ENCODE measurements at places on chromosomes 12 and 14.

DNA sequence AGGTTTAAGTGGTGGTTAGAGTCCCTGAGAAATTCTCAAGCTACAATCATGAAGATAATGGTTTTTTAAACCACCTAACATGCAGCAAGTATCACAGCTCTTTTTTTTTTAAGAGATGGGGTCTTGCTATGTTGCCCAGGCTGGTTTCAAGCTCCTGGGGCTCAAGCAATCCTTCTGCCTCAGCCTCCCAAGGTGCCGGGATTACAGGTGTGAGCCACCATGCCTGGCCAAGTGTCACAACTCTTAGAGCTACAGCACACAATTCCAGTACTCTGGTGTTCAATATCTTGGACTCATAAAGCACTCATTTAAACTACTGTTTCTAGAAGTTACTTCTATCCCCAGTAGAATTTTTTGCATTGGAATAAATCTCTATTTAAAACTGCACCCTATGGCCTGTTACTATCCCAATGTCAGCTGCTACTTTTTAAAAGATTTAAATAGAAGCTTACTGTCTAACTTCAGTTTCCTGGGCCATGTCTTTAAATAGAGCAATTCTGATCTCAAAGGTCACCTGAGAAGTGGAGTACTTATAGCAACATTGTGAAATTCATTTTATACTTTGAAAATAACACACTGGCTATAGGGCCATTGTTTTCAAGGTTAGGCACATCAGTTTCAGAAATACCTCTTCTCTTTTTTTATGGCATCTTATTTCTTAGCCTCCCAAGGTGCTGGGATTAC lies 10.3 kb downstream of the LYSET start:
- no peak for DNase-seq

DNA sequence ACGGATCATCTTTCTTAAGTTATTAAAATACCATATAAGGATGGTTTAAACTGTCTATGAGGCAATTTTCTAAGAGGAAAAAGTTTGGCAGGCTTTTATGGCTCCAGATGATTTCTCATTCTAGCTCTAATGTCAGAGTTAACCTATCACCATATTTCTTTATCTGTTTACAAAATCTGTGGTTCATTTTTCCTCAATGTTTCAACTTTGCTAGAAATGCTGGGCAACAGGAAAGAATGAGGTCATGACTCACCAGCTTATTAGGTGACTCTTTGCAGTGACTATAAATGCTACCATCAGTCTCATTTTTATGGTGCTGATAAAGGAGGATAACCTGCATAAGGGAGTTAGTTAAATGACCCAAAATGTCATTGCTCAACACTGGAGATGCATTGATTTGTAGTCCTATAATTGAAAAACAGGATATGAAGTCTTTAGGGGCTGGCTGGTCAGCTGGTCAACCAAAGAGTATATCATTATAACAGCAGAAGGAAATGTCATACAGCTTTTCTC lies 45.3 kb upstream of the RAP1B start:
- no peak for DNase-seq

DNA sequence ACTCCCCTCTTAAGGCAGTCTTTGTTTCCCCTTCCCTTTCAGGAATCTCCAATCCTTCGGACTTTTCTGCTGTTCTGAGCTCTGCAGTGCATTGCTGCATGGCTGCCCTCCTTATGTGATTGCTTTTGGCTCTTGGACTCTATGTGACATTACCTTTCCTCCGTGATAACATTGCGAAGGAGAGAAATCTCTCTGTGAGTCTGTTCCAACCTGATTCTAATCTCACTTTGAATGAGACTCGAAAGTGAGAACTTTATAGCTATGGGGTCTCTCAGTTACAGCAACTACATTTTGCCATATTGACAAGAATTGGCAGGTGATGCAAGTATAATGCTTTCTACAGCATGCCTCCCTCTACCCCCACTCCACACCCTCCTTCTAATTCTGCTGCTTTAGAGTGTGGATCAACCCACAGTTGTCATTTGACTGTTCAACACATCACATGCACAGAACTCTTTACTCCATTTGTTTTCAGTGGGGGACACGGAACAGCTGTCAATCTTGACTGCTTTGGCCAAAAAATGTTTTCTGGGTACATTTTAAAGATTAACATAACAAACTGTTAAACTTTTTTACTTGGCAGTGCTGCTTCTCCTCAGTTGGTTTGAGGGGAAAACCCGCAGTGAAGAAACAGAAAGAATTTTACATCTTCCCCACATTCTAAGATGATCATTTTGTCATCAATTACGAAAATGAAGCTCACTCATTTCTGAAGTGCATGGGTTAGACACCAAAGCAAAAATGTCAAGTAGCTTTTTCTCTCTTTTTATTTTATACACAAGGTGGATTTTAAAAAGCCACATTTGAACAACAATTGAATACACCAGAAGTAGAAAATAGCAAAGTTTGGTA lies 125.5 kb upstream of the RMST start:
- no peak for DNase-seq

- DNase-seq, result no peak
These were observed 27.9 kb downstream of the ESR2 start for GRCh38 chr14:64266239-64266638.

- no peak for DNase-seq
These were observed 48.9 kb upstream of the DYRK2 start for GRCh38 chr12:67599691-67600090.

DNA sequence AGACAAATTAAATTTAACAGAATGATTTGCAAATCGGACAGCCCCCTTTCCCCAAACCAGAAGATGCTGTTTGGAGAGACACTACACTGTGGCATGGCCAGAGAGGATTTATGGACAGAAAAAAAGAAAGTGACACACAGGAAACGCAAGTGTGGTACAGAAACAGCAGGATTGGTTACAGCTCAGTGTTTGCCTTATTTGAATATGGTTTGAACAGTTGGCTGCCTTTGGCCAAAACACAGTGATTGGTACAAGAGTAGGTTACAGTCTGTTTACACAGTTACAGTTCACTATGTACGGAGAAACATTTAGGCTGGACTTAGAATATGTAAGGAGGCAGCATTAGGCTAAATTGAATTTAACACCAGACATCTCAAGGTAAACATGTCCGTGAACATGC lies 335.3 kb downstream of the NPAS3 start:
- DNase-seq, result no peak

GRCh38 chr12:88432531-88433490 lies 147.5 kb downstream of the KITLG start:
- DNase-seq, result no peak

- no peak for DNase-seq
These were observed 5.9 kb downstream of the PSEN1 start for GRCh38 chr14:73142216-73142615.

DNA sequence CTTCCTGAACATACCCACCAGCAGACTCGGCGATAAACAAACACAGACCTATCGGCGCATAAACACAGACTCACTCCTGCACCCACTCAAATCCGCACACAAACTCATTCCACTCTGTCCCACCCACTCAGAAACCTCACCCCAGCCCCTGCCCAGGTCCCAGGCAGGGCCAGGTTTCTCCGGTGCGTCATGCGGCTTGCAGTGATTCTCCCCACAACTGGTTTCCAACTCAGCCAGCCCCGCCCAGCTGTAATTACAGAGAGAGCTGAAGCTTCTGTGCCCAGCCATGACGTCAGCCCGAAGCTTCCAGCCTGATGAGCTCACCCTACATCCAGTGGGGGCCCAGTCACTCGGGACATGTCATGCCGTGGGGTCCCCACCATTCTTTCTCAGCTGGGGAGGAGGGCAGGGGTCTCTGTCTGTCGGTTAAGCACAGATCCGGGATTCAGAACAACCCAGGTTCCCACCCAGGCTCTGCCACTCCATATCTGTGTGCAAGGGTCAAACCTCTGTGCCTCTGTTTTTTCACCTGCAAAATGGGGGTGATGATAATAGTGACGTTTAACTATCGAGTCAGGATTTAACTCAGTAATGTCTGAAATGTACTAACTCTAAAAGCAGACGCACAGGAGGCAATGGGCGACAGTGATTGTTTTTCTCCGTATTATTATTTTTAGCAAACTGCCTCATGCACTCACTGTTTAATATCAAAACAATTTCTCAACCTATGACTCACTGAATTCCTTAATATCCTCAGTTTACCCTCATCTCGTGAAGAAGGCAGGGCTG lies 2.3 kb upstream of the HSPB8 start:
- DNase-seq, result no peak

DNA sequence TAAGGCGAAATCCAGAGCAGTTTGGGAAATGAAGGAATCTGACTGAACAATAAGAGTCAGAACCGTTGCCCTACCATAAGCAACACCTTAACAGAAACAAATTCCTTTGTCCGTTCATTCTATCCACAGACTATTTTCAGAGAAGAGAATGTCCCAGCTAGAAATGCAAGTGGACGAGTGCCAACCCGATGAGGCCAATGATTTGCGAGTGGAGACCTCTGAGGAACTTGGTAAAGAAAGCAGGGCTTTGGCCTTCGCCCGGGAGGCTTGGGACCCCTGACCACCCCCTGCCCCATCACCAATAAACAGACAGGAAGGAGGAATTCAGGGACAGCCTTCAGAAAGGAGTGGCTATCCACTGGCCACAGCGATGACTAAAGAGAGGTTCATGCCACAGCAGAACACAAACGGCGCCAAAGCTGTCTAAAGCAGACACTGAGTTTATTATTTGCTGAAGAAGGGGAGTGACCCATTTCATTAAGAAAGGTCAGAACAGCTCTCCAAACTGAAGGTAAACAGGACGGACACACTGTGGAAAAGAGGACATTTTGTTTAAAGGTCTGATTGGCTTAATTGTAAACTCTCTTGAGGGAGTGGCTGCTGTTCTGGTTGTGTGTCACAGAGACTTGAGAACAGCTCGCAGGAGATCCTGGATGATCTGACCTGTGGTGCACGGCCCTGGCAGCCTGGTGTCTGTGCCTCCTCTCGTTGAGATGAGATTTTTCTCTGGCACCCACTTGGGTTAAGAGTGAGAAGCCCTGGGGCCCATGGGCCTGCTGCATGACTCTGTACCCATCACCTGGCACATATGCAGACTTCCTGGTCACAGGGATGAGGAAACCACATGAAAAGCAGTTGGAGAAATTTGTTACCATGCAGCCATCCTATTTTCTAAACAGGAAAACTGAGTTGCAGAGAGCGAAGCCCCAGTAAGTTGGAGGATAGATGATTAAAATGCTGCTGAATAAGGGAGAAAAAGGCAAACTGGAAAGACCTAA lies 142.0 kb upstream of the PZP start:
- no peak for DNase-seq

GRCh38 chr14:23366426-23366921 lies 1.5 kb upstream of the EFS start:
- DNase-seq, result no peak

DNA sequence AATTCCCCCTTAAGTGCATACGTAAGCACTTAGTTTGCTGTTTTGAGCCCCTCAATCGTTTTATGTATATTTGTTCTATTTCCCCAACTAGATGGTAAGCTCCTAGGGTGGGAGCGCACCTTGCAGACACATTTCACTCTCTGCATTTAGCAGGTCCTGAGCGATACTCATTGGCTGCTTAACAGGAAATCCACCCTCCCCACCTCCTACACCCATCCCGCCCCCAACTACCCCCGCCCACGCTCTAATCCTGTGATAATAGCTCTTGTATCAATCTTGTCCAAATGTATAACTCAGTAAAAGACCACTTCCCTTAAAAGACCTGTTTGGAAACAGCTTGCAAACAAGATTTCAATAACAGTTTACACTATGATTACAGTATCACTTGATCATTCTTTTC lies 8.1 kb downstream of the LPAR5 start:
- DNase-seq, result peak; percentile 45

DNA sequence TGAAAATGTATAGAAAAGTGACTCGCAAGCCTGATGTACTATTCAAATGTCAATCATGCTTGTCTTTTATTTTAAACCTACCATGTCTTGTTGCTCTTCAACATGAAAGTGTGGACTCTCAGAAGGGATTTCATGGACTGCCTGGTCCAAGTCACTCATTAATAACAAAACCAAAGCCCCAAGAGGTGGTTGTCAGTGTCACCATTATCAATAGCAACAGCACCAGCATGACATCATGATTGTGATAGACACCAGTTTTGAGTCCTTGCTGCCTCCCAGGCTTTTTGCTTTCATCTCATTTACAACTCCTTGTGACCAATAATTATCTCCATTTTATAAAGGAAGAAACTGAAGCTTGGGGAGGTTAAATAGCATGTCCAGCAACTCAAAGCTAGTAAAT lies 112.0 kb upstream of the TMPO start:
- no peak for DNase-seq

GRCh38 chr14:89388853-89389252 lies 28.2 kb downstream of the FOXN3 start:
- no peak for DNase-seq

DNA sequence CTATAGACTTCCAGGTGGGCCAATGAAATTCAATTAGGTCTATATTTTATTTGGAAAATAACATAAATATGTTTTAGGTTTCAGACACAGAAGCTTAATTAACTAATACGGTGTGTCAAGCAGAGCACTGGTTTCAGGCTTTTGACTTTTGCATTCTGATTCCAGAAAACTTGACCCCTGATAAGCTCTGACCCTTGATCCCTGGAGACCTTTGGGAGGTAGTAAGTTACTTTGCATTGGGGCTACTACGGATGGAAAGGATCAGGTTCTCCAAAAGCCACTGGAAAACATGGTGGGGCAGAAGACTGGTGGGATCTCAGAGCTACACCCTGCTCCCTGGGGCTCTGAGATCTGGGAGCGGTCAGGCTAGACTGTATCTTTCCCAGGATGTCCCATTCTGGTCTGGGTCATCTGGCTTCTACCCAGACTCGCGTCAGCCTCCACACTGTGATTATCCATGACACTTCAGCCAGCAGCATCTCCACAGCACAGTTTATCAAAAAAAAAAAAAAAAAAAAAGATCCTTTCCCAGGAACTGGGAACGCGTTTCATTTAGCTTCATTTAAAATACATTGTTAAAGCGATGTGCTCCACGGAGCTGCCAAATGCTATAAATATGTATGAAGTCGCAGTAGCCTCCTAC lies 17.8 kb upstream of the EMP1 start:
- DNase-seq, result no peak

- DNase-seq, result no peak
These were observed 236.1 kb upstream of the DDHD1 start for GRCh38 chr14:53389202-53389601.

DNA sequence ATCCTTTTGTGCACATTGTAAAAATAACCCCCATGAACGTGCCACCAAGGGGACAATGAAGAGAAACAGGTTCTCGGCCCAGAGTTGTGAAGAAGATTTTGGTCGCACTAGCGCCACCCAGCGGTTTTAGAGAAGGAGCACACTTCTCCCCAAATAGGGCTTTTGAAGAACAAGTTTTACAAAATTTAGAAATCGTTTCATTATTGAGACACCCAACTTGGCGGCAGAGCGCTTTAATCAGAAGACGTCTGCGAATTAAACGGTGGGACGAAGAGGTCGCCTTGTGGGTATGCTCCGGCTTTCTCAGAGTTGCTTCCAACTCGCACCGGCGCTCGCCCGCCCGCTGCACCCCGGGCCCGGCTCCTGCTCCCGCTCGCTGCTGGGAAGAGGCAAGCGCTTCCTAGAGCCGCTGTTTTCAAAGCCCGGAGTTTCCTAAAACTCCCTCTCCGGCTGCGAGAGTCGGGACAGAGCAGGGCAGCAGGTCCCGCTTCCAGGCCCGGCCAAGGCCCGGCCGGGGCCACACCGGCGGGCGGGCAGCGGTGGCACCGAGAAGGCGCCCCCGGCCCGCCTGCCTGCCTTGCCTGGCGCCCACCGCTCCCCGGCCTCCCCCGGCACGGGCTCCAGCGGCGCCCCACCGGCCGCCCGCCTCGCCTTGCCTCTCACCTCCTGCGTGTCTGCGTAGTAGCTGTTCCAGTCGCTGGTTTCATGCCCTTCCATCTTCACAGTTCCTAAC lies 645 bp downstream of the FOXA1 start:
- no peak for DNase-seq

Measured in effector CD4-positive, alpha-beta T cell (primary cell).